ENCODE measurements at places on chromosomes 5 and 9. TPM values are rescaled to one million over a fixed set of nuclear protein-coding genes. Genes with fewer than 3 reads are reported as not detected.

Gene SCGB3A2
- total RNA-seq: not detected

Gene IRX2
- total RNA-seq: not detected

Gene HACD4
- total RNA-seq: 0.44 TPM

Gene ADCY2
- total RNA-seq: not detected

Gene VCAN
- total RNA-seq: 3.6 TPM

Gene MEGF10
- 0.16 TPM for total RNA-seq

Gene CARTPT
- total RNA-seq: not detected

Gene EQTN
- total RNA-seq: not detected

Gene VPS13A
- 16.7 TPM for total RNA-seq

Gene DMXL1
- total RNA-seq: 39.3 TPM

Gene SH3PXD2B
- 22.9 TPM for total RNA-seq

Gene KIF4B
- total RNA-seq: 0.38 TPM

Gene APBA1
- 33.0 TPM for total RNA-seq

Gene HK3
- under 0.01 TPM for total RNA-seq

Gene SHROOM1
- 5.2 TPM for total RNA-seq

Gene WNT8A
- not detected for total RNA-seq

Gene TAF11L2
- total RNA-seq: not detected

Gene FAM13B
- 24.5 TPM for total RNA-seq

Gene TAF11L10
- not detected for total RNA-seq

Gene DDX4
- not detected for total RNA-seq

Gene ADGRV1
- total RNA-seq: under 0.01 TPM

Gene UGT3A1
- total RNA-seq: not detected

Gene LCN9
- not detected for total RNA-seq

Gene HRH2
- not detected for total RNA-seq

Gene OLFML2A
- total RNA-seq: 0.32 TPM

Measured in bladder microvascular endothelial cell (primary cell).